ENCODE measurements at places on chromosomes 16 and 17. TPM values are rescaled to one million over a fixed set of nuclear protein-coding genes. Genes with fewer than 3 reads are reported as not detected.

The CCL16 gene
- polyA plus RNA-seq, result 0.15 TPM

The SLC13A5 gene
- polyA plus RNA-seq, result not detected

The KRT40 gene
- 0.10 TPM for polyA plus RNA-seq

The COQ7 gene
- 11.1 TPM for polyA plus RNA-seq

The LGALS3BP gene
- 212 TPM for polyA plus RNA-seq

The NME3 gene
- 135 TPM for polyA plus RNA-seq

The TACO1 gene
- polyA plus RNA-seq, result 20.9 TPM

The CIITA gene
- polyA plus RNA-seq, result 4.3 TPM

The NDE1 gene
- polyA plus RNA-seq, result 13.9 TPM

The KRTAP1-4 gene
- polyA plus RNA-seq, result not detected

The TRPV2 gene
- 8.8 TPM for polyA plus RNA-seq

The FBXO39 gene
- 0.25 TPM for polyA plus RNA-seq

The CNTNAP4 gene
- polyA plus RNA-seq, result not detected

The WNT9B gene
- 0.05 TPM for polyA plus RNA-seq

The GPR139 gene
- polyA plus RNA-seq, result not detected

The CCL17 gene
- polyA plus RNA-seq, result not detected

The COTL1 gene
- polyA plus RNA-seq, result 52.7 TPM

The PRSS22 gene
- polyA plus RNA-seq, result 62.2 TPM

The CLEC19A gene
- polyA plus RNA-seq, result not detected

The RRAD gene
- polyA plus RNA-seq, result 37.8 TPM

The HAP1 gene
- 0.31 TPM for polyA plus RNA-seq

The SIAH1 gene
- 11.4 TPM for polyA plus RNA-seq

The TANGO6 gene
- 2.2 TPM for polyA plus RNA-seq

The KRT34 gene
- polyA plus RNA-seq, result 0.20 TPM

The RNF157 gene
- polyA plus RNA-seq, result 3.7 TPM

The FOXN1 gene
- not detected for polyA plus RNA-seq

The ST6GALNAC2 gene
- 3.9 TPM for polyA plus RNA-seq

The C16orf89 gene
- polyA plus RNA-seq, result 135 TPM

The KRTAP9-7 gene
- not detected for polyA plus RNA-seq

The SCGB1C2 gene
- polyA plus RNA-seq, result not detected

The ATAD5 gene
- 0.15 TPM for polyA plus RNA-seq

The KRTAP9-4 gene
- not detected for polyA plus RNA-seq

The CD79B gene
- polyA plus RNA-seq, result 9.7 TPM

The SEPTIN12 gene
- polyA plus RNA-seq, result not detected

The C16orf96 gene
- not detected for polyA plus RNA-seq

The PYY gene
- not detected for polyA plus RNA-seq

The PYDC1 gene
- not detected for polyA plus RNA-seq

The ZACN gene
- 1.9 TPM for polyA plus RNA-seq

The CRHR1 gene
- polyA plus RNA-seq, result not detected
